Kidney epithelial cell (primary cell): ENCODE measurements at places on chromosomes 11 and 22. TPM values are rescaled to one million over a fixed set of nuclear protein-coding genes. Genes with fewer than 3 reads are reported as not detected.

MUC5AC gene
- total RNA-seq = not detected in 2 replicates

NCAM1 gene
- total RNA-seq = 14.7 and 16.5 TPM in 2 replicates

TAF1D gene
- 125 and 142 TPM in 2 replicates for total RNA-seq

OR8D4 gene
- not detected in 2 replicates for total RNA-seq

- DNase-seq = no peak
These were observed 48.0 kb upstream of the ANO3 start for GRCh38 chr11:26283852-26284408.

FAM181B gene
- total RNA-seq = 0.38 and 0.48 TPM in 2 replicates

DNAJB7 gene
- total RNA-seq = not detected in 2 replicates

PLA2G6 gene
- 14.0 and 15.5 TPM in 2 replicates for total RNA-seq

GRCh38 chr11:47986742-47987141 lies 6.4 kb downstream of the PTPRJ start:
- DNase-seq = no peak

C11orf87 gene
- not detected in 2 replicates for total RNA-seq

MOGAT2 gene
- not detected in 2 replicates for total RNA-seq

GRCh38 chr22:39148727-39149535 lies 3.5 kb downstream of the CBX7 start:
- no peak for DNase-seq

- DNase-seq = no peak
These were observed 59.8 kb downstream of the NAV2 start for GRCh38 chr11:19772480-19772879.

FXYD2 gene
- 5.0 and 7.5 TPM in 2 replicates for total RNA-seq

DNA sequence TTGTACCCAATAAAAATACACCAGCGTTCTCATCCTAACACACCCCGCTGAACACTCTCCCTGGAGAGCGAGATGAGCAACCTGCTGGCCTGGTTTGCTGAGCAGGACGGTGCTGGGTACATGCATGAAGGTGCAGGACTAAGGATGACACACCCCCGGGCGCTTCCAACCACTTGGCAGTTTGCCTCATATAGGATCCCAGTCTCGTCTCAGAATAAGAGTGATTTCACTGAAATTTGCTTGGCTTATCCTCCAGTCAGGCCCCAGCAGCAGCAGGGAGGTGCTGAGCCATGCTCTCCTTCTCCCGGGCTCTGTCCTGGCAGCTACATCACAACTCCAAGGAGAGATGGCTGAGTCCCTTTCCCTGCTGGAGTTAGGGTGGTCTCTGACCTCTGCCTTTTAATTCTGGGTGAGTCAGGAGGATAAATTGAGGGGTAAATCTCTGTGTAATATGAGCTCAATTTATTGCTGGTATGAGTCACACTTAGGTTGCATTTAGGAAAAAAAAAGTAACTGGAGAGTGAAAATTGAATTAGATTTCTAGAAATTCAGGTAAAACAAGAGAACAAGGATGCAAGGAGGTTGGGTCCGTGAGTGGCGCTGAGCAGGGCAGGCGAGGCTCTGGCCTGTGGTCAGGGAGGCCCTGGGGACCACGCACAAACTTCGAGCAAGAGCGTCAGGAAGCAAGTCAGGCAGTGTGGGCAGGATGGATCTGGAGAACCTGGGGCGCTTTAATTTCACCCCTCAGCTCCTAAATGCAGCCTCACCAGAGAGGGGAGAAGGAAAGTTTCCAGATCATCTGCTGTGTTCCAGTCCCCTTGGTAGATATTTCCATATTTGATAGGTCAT lies 974.0 kb downstream of the TBC1D22A start:
- no peak for DNase-seq

ARHGAP8 gene
- total RNA-seq = 22.6 and 22.9 TPM in 2 replicates

KRTAP5-8 gene
- not detected in 2 replicates for total RNA-seq

DNA sequence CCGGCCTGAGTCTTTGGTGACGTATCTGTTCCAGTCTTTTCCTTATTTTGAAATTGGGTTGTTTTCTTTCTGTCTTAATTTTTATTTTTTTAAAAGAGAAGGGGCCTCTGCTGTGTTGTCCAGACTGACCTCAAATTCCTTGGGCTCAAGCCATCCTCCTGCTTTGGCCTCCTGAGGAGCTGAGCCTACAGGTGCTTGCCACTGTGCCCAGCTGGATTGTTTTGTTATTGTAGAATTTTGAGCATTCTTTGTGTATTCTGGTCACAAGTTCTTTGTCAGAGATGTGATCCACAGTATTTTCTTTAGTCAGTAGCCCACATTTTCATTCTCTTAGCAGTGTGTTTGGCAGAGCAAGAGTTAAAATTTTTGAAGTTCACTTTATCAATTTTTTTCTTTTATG lies 100.1 kb downstream of the ATXN10 start:
- no peak for DNase-seq

DNA sequence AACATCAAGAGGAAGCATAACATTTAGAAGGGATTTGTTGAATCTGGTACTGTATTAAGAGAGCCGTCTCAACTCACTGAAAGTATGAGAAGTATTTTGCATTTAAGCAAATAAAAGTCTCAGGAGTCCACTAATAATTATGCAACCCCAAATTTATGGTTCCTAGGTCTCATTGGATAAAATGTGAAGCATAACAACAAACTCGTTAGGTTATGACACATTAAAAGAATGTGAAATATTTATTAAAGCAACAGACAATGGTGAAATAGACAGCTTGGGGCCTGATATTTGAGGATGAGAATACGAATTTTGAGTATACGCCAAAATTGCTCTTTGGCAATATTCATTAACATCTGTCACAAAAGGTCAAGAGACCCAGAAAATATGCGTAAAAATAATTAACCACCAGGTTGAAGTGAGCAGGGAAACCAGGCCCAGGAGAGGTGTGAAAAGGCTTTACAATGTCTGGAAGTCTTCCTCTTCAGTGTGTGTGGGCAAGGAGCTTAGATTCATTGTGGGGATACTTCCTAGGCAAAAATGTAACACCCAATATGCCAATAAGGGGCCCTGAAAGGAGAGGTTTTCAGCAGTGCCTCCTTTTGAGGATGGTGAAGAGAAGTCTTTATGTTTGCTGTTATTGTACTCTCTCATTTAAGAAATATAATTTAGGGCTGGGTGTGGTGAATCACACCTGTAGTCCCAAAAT lies 89.2 kb downstream of the FDX1 start:
- no peak for DNase-seq

CCDC81 gene
- total RNA-seq = not detected in 2 replicates

MMP10 gene
- total RNA-seq = 4.8 and 8.7 TPM in 2 replicates

TRPM5 gene
- not detected in 2 replicates for total RNA-seq

DNA sequence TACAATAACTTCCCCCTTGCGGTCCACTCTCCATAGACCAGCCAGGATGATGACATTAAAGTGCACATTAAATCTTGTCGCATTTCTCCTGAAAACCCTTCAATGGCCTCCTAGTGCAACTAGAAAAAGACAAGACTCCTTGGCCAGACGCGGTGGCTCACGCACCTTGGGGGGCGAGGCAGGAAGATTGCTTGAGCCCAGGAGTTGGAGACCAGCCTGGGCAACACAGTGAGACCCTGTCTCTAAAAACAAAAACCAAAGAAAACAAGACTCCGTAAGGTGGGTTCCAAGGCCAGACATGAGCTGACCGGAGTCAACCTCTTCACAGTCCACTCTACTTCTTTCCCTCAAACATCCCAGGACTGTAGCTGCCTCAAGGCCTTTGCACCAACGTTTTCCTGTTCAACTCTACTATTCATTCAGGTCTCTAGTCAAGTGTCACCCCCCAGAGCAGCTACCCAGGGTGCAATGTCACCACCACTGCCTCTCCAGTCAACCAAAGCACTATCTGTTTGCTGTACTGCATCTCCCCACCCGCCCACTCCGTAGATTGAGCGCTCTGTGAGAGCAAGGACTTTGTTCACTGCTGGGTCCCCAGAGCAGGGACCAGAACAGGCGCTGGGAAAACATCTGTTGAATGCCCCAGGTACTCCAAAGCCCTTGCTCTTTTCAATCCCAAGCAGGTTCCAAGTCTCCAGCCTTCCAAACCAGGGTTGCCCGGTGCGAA lies 739 bp downstream of the ZMAT5 start:
- DNase-seq = no peak

- DNase-seq = no peak
These were observed 34.2 kb downstream of the TMEM184B start for GRCh38 chr22:38238519-38239071.

DNA sequence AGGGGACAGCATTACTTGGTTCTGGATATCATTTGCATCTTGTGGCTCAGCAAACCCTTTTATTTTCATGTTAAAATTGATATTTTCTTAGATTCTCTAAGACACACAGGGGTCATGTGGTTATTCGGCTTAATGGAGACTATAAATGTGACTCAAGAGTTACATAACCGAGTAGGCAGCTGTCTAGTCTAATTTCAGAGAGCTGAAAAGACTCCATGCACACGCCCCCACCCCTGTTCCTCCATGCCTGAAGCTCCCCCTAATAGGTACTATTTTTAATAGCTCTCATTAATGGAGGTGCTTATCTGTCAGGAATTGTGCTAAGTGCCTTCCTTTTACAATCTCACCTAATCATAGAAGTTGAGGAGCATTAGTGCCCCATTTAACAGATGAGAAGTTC lies 189.2 kb upstream of the ARHGAP20 start:
- DNase-seq = no peak

DNA sequence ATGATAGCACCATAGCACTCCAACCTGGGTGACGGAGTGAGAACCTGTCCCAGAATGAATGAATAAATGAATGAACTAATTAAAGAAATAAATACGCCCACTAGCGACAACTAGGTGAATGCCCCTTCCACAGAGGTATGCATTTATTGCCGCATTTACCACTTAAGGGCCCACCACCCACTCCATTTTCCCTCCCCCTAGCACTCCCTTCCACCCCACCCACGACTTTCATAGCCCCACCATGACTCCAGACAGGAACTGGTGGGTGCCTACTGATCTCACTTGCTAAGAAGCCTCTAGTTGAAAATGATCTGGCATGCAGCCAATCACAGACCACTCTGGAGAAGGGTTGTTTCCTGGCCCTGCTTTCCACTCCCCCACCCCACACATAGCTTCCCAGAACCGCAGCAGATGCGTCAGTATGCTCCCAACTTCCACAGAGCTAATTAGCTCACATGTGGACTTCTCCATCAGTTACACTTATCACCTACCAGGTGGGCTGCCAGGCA lies 167.6 kb downstream of the WT1 start:
- no peak for DNase-seq

DNA sequence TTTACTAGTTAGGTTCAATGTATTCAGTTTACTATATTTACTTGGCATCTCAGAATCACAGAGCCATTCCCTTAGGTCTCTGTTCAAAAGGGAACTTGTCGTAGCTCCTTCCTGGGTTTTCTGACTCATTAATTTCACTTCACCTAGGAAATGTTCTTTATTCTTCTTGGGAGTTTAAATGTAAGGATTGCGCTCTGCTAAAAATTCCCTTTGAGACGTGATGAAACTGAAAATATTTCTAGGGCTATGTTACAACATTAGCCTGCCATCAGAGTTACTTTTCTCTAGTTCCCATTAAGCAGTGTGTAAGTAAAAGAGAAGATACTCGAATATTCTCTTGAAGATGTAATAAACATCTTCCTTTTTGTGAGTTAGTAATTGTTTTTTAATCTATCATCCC lies 209.5 kb downstream of the CASP12 start:
- no peak for DNase-seq

RIN1 gene
- total RNA-seq = 3.1 and 3.8 TPM in 2 replicates

GRCh38 chr11:30310623-30311022 lies 12.3 kb upstream of the ARL14EP start:
- DNase-seq = no peak

DNA sequence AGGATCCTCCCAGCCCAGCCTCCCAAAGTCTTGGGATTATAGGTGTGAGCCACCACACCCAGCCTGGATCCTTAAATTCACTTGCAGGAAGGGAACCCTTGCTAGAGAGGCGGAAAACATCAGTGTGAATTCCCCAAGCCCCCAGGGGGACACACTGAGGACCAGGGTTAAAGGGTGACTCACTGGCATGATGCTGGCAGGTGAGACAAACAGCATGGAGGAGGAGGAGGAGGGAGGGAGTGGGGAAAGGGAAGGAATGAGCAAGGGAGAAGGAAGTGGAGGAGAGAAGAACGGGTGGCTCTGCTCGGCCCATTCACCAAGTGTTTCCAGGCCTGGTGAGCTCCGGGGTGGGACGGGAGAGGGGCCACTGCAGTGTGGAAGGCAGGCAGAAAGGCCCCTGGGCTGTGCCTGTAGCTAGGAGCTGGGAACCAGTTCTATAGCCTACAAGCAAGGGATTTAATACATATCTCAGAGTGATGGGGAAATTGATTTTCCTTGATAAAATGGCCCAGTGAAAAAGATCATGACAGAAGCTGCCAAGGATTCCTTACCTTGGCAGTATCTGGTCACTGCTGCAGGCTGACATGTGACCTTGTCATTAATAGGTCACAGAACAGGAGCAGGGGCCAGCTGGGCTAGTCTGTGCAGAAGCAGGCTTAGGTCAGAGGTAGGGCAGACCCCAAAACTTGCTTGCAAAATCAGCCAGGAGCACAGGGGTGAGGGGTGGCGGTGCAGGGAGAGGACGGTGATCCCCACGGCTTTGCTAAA lies 370.2 kb downstream of the SHANK2 start:
- no peak for DNase-seq

RFPL1 gene
- not detected in 2 replicates for total RNA-seq

DNA sequence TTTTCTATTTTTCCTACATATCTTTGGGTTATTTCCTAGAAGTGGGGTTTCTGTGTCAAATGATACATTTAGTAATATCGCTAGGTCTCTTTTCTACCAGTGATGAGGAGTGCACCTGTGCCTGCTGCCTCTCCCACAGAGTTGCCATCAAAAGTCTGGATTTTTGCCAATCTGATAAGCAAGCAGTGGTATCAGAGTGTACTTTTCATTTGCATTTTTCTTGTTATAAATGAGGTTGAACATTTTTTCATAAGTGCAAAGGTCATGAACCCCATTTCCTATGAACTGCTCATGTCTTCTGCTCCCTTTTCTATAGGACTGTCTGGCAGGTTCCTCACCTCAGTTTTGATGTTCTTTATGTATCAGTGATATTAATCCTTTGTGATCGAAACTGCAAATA lies 1.7 kb downstream of the TRPM5 start:
- DNase-seq = no peak

DNA sequence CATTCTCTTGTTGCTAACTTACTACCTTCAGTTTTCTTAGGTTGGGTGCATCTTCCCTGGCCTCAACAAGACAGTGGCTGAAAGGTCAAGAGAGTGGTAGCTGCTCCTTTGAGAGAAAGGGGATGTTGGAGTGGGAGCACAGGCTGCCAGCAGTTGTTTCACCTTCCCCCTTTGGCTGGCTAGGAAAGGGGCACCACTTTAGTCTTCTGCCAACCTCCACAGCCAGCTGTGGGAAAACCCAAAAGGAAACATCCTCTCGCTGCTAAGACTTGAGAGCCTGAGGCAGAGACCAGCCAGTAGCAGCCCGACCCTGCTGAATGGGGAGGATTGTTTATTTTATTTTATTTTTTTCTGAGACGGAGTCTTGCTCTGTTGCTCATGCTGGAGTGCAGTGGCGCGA lies 34.4 kb downstream of the MARK2 start:
- DNase-seq = no peak

- peak; percentile 18 for DNase-seq
These were observed 387.5 kb upstream of the NARS2 start for GRCh38 chr11:78961937-78962701.

IGLL5 gene
- not detected in 2 replicates for total RNA-seq

- DNase-seq = peak; percentile 12
These were observed 97.5 kb upstream of the CCDC179 start for GRCh38 chr11:22957786-22958185.
